ENCODE measurements at places on chromosomes 6 and 20.

DNA sequence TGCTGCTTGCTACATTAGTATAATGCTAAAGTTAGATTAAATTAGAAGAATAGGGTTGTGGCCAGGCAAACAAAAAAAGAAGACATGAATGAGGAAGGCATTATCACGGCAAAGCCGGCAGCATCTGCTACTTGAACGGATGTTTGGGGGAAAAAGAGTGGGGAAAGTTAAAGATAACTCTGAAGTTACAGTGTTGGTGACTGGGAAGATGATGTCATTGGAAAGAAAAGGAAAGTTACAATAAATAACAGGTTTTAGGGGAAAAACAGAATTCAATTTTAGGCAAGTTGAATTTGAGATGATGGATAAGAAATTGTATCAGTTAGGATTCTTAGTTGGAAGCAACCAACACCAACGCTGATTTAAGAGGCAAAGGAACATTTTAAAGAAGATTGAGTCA, 74.2 kb upstream of the NRN1 start:
- DNase-seq = no peak

DNA sequence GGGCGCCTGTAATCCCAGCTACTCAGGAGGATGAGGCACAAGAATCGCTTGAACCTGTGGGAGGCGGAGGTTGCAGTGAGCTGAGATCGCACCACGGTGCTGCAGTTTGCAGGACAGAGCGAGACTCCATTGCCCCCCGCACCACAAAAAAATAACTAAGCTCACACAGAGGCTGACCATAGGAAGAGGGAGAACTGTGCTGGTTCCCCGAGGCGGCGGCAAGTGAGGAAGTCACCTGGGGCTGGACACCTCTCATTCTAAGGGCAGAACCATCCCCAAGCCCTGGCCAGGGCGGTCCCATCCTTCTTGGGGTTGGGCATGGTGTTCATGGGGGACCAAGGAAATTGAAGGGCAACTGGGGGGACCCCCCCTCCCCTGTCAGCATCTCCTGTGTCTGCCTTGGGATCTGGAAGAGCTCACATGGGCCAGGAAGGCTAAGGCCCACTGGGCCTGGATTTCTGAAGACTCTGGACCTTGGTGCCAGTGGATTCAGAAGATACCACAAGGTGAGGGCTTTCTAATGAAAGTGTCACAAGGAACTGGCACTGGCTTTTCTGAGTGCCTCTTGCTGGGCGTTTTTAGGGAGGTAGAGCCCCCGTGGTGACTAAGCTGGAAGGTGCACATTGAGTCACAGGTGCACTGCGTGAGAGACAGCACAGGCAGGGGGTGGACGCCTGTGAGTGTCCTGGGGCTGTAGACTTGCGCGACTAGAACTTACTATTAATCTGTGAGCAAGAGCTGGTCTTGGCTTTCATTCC, 11.5 kb downstream of the IRF4 start:
- DNase-seq = no peak

- DNase-seq = no peak
Observed at GRCh38 chr6:26131618-26132017, 44.4 kb downstream of the HFE start.

GRCh38 chr6:133894795-133895358, 6.0 kb downstream of the TCF21 start:
- no peak for DNase-seq

DNA sequence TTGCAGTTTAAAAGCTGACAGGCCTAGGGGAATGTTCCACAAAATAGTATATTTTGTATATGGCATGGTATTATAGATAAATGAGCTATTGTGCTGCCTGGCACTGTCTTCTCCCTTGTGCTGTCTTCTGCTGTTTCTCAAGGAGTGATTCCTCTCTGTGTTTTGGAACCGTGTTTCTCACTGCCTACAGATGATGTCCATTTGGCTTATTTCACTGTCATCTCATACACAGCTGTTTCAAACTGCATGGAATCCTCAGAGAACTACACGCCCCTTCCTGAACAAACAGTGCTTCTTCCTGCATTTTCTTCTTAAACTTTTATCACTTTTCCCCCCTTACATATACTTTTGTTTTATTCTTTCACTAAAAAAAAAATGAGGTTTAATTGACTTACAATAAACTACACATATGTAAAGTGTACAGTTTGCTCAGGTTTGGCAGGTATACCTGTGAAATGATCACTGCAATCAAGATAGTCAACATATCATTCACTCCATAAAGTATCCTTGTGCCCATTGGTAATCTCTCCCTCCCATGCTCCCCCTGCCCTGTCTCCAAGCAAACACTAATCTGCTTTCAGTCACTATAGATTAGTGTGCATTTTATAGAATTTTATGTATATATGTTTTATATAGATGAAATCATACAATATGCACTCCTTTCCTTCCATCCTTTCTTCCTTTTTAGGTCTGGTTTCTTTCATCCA, 43.0 kb downstream of the CBFA2T2 start:
- DNase-seq = no peak

GRCh38 chr20:59007665-59008511, 834 bp upstream of the CTSZ start:
- no peak for DNase-seq

DNA sequence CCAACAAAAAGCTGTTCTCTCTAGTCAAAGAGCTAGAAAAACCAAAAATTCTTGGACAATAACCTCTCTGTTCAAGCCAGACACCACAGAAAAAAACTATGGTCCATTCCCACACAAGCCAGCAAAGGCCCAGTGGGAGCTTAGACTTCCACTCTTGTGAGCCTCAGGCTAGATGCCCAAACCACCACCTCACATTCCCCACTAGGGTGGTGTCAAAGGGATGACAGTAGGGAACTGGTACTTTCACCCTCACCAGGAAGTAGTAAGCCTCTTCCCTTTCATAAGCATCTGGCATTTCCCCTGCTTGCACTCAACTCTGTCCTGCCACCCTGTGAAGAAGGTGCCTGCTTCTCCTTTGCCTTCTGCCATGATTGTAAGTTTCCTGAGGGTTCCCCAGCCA, 58.4 kb upstream of the RNF217 start:
- DNase-seq = no peak

- DNase-seq = no peak
Observed at GRCh38 chr6:120303527-120303926, 954.0 kb upstream of the MAN1A1 start.

- DNase-seq = no peak
Observed at GRCh38 chr6:107877968-107878367, 53.9 kb upstream of the SCML4 start.

DNA sequence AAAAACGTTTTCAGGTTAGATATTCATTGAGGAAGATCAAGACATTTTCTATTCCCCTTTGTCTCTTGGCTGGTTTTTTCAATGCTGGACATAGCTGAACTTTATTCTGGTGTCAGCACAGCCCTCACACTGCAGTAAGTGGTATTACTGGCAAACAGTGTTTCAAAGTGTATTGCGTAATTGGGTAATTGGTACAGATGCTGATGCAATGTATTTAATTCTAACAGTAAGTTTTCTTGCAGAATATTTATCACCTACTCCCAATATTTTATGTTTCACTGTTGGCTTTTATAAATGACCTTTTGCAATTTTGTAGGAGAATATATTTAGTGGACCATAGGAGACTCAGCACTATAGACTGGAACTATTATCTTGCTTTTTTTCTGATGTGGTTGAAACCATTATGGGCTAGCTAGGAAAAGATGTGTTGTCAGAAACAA, 287.6 kb upstream of the SOX4 start:
- no peak for DNase-seq

DNA sequence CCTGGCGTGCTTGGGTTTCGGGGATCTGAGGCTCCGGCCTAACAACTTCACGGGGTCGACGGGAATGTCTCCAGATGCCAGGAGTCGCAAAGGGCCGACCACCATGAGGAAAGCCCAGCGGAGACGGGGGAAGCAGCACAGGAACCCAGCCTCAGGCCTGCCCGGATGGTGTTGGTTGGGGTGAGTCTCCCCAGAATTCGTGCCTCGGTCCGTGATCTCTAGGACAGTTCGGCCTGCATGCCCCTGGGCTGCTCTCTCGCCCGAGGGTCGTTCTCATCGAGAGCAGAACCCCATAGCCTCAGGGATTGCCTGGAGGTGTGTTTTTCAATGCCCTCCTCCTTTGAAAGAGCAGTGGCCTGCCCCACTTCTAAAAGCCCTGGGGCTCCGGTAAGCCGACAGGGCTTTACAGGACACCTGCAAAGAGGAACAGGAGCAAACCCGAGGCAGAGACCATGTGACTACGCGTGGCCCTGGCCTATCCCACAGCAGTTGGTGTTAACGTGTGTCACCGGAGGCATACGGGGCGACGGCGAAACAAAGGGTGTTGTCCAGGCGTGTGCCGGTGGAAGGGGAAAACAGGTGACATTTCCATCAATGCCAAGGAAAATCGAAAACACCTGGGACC, 973.1 kb upstream of the DEFB115 start:
- no peak for DNase-seq

- no peak for DNase-seq
Observed at GRCh38 chr20:59371431-59371830, 71.0 kb downstream of the EDN3 start.

- no peak for DNase-seq
Observed at GRCh38 chr20:41064377-41064776, 35.8 kb downstream of the TOP1 start.

DNA sequence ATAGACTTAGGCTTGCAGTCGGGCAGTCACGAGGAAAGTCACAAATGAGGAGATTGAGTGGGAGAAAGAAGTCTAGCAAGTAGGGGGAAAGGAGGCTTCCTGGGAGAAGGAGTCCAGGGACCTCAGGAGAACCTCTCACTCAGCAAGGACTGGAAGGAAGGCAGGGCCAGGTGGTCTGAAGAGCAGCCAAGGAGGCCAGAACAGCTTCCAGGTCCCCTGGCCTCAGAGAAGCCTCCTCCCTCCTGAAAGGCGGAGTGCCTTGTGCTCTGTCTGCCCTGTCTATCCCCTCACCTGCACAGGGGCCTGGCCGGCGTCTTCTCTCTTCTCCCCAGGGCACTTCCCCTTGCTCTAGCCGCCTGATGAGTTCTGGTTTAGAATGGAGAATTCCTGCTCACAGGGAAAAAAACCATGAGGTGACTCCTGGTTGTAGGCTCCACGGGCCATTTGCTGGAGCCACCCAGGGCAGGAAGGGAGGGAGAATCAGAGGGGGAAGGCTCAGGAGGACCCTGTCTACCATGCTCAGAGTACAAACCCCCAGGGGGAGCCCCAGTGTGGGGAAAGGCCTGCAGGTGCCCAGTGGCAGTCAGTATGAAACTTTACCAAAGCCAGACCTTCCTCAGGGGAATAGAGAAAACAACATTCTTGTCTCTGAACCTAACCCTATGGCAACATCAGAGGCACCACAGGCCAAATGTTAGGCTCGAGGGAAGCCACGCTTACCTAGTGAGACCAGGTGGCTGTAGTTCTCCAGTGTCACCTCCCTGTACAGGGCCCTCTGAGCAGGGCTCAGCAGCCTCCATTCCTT, 11.2 kb downstream of the ZNF337 start:
- peak; percentile 22 for DNase-seq

GRCh38 chr6:100346203-100346602, 118.5 kb downstream of the SIM1 start:
- DNase-seq = no peak

DNA sequence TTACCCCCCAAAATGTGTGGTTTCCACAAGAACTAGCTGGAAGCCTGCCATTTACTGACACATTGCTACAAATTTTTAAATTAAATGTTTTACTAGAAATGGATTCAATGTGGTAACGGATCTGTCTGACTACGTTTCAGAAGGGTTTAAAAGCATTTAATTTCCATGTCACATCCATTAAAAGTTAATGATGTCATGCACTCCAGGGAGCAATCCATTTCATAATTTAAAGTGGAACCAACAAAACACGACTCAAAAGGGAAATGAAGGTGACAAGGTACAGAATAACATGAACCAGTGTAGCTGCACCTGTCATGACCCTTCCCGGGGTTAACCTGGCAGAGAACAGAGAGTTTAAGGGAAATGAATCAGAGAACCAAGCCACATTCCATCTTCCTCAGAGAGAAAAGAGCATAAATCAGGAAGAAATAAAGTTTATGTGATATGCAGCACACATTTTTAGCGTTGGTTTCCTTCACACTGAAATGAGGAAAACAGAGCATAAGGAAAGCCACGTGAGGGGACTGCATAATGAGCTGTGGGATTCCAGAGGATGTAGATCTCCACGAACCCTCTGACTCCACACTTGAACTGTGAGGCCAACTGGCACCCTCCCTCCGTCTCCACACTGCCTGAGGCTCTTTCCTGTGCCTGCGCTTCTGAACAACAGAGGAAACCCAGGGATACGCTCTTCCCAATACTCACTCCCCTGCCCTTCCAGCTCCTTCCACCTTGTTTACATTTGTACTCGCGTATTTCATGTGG, 170.3 kb upstream of the AHI1 start:
- peak; percentile 55 for DNase-seq

DNA sequence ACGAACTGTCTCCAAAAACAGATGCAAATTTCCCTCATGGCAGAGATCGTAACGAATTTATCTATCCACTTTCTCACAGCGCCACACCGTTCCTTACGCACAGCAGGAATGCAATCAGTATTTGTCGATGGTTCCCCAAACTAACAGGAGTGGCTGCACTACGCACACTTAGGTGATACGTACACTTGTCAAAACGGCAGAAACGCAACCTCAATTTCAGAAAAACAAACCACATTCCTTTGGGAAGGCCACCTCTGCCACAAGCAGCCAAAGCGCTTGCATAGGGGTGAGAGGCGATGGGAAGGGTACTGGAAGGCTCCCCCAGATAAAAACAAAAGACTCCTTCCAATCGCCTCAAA, 638 bp downstream of the MDN1 start:
- DNase-seq = no peak

GRCh38 chr6:129500958-129501739, 208.8 kb downstream of the ARHGAP18 start:
- DNase-seq = peak; percentile 80

GRCh38 chr20:43389839-43390626, 67.7 kb upstream of the SRSF6 start:
- peak; percentile 61 for DNase-seq

- no peak for DNase-seq
Observed at GRCh38 chr6:158557927-158558326, 2.0 kb upstream of the TMEM181 start.

- no peak for DNase-seq
Observed at GRCh38 chr20:3673221-3674070, 8.4 kb downstream of the ADAM33 start.

GRCh38 chr6:112231594-112232060, 22.7 kb downstream of the LAMA4 start:
- DNase-seq = no peak

All from ELF-1 (cell line).